Kidney capillary endothelial cell (primary cell): ENCODE measurements at places on chromosomes 1 and 21.
A peak's percentile ranks its signal among the peaks of the same experiment; 100 is the strongest.

- DNase-seq: no peak
These were observed 48.4 kb upstream of the NR5A2 start for GRCh38 chr1:199979071-199979470.

DNA sequence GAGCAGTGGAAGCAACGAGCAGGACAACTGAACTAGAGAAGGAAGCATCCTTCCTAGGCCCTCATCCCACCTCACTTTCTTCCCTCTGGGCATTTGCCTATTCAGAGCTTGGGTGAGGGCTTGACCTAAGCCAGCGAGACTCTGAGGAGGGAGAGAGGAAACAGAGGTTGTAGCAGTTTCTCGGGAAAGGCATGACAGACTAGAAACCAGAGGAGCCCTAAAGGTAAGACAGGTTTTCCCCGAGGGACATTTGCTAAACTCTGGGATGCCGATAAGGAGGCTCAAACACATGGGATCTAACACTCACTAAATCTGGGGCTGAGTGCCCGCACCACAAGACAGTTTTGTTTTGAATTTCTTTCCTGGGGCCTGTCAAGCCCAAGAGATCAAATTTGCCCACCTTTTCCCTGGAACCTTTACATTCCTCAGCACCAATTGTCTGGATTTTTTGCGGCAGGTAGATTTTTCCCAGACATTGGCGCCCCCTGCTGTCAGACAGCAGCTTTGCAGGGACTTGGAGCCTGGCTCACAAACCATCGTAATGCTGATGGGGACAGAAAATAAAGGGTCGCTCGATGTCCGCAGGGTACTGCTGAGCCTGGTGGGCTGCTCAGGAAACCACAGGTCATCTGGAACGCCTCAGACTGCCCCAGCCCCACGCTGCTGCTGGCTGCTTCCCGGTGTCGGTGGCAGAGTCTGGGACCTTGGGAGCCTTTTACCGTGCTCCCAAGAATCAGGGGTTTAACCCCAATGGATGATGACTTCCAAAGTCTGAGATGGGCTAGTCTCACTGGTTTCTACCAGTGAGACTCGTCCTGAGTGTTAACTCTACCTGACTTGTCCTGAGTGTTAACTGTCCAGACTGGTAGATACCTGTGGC, 23.4 kb upstream of the TSPAN2 start:
- DNase-seq: peak; percentile 44

DNA sequence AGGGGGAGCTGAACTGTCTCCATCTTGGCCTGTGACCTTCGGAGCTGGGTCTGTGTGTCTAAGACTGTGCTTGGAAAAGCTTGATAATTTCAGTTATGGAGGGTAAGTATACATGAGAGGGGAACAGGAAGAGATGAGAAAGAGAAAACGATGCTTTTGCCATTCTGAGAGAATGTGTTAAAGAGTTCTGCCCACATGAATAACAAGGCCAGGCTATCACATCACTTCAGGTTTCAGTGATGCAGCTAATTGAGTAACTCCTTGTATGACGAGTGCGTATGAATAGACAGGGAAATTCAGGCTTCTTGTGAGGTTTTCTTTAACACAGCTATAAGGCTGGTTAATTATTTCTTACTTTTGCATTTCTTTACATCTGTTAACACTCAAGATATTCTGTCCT, 81.0 kb downstream of the PLPPR5 start:
- no peak for DNase-seq

DNA sequence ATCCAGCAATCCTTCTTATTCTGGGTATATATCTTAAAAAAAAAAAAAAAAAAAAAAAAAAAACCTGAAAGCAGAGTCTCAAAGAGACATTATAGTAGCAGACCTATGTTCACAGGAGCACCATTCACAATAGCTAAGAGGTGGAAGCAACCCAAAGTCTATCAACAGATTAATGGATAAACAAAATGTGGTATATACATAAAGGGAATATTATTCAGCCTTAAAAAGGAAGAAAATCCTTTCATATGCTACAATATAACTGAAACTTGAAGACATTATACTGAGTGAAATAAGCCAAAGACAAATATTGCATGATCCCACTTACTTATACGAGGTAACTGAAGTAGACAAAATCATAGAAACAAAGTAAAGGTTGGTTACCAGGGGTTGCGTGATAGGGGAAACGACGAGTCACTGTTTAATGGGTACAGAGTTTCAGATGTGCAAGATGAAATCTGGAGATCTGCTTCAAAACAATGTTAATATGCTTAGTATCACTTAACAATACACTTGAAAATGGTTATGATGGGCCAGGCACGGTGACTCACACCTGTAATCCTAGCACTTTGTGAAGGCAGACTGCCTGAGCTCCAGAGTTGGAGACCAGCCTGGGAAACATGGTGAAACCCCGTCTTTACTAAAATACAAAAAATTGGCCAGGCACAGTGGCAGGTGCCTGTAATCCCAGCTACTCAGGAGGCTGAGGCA, 29.5 kb downstream of the PIK3R3 start:
- no peak for DNase-seq

GRCh38 chr1:6730473-6730872, 28.9 kb upstream of the DNAJC11 start:
- DNase-seq: no peak

DNA sequence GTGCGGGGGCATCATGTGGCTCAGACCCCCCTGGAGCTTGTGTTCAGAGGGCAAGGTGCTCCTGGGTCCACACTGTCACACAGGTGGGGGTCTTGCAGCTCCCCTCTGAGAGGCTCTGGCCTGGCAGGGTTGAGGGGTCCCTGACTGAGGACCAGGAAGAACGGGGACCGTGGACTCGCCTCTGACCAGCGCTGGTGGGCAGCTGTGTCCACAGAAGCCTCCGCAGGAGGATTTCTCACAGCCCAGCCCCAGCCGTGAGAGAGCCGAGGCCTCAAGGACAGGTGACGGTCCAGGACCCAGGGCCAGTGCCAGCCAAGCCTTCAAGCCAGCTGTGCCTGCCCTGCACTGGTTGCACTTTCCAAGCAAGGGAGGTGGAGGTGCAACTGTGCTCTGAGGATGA, 63.5 kb upstream of the TTC34 start:
- no peak for DNase-seq

DNA sequence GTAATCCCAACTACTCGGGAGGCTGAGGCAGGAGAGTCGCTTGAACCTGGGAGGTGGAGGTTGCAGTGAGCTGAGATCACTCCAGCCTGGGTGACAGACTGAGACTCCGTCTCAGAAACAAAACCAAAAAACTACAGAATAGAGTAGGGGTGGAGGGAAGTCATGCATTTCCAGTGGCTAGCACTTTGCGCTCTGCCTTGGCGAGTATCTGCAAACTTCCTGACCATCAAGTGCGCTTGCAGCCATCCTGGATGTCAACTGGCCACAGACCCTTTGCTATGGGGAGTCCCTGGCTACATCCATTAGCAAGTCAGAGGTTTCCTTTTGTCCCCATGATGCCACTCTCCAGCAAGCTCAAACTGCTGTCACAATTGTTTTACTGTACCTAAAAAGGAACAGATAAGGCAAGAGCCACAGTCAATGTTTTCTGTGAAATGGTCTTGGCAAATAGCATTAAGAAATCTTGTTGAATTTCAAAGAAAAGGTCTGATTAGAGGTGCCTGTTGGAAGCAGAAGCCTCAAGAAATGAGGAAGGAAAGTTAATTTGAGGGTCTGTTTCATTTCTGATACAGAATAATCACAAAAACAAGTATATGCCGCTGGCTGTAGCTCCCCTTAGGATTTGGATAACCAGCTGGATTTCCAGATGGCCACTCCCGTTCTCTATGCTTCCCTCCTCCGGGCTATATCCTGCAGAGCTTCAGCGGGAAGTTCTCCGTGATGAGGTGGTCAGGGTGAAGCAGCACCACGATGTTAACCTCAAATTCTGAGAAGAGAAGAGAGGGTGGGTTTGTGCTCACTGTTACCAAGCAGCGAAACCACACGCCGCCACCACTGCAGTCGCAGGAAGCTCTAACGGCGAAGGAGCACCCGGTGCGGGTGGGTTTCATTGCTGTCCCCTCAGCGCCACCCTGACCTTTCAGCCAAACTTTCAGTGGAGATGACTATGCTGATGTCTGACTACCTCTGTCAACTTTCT, 42.0 kb downstream of the VPS26C start:
- no peak for DNase-seq

DNA sequence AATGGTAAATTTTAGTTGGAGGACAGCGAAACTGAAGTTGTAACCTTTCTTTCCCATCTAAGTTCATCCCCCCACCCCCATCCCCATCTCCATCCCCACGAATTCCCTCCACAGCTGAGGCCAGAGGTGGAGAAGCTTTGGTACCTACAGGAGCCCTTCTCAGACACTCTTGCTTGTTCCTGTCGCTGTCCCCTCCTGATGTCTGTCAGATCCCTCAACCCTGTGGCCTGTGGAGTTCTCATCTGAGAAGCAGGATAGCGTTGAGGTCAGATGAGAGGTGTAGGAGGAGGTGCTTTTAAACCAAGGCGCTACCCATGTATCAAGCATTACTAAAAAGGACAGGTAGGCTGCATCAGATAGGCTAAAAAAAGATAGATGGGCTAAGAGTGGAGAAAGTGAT, 769 bp downstream of the NTPCR start:
- DNase-seq: no peak

GRCh38 chr1:228410671-228411070, 4.0 kb upstream of the TRIM11 start:
- DNase-seq: no peak

DNA sequence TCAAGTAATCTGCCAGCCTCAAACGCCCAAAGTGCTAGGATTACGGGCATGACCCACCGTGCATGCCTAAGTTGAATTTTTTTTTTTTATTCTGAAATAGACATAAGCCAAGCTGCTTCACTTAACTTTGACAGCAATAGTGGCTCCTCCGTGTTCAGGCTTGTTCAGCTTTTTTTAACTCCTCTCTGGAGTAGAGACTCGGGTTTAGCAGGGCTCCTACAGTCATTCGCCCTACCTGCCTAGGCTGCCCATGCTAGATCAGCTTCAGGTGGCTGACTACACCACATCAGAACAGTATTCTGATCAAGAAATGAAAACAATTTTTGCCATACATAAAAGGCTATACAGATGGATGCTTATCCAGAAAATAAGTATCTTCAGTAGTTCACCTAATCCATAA, 14.7 kb downstream of the ARID4B start:
- no peak for DNase-seq

DNA sequence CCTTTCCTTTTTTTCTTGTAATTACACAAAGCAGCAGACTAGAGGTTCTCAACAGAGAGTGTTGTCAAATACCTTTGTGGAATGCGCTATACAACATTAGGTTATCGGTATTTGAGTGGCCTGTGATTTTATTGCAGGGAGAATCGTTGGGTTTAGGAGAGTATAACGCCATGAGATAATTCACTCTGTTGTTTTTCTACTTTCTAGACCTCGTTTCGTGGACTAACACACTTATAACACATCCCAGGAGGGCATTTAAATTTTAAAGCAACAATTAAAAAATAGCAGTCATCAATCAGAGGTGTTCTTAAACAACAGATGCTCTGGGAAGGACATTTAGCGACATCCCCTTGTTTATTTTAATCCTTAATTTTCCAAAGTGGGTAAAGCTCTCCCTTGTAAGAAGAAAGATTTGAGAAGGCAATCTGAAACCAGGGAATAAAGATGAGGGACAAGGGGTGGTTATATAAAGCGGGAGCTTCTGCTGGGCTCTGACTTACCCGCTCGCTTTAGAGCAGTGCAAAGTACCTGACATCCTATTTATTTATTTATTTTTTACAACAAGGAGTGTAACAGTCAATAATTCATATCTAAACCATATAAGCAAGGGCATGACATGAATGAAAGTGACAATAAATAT, 4.9 kb downstream of the PBX1 start:
- DNase-seq: peak; percentile 15

GRCh38 chr1:147641695-147642592, 28.4 kb downstream of the ACP6 start:
- DNase-seq: peak; percentile 66

- DNase-seq: peak; percentile 95
These were observed 53.4 kb downstream of the TOMM20 start for GRCh38 chr1:235075048-235075776.

DNA sequence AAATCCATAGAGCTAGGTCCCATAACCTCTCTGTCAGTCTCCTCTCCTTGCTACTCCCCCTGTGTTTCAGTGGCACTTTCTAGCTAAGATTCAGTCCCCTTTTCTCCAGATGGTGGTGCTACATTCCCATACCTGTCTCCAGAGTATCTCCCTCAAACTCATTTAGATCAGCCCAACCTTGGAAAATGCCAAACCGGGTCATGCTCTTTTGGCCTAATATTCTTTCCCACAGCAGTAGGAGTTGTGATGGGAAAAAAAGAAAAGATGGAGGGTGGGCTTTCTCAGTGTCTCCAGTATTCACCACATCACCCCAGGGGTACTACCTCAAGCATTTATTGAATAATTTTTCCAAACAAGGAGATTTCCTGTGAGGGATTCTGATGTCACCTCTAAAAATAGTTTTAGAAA, 3.2 kb upstream of the RXFP4 start:
- peak; percentile 73 for DNase-seq

- DNase-seq: no peak
These were observed 3.1 kb downstream of the TACSTD2 start for GRCh38 chr1:58573705-58574591.

- DNase-seq: no peak
These were observed 16.4 kb upstream of the CLSTN1 start for GRCh38 chr1:9840176-9840575.
